ENCODE measurements at places on chromosomes 2 and 18. TPM values are rescaled to one million over a fixed set of nuclear protein-coding genes. Genes with fewer than 3 reads are reported as not detected.
A peak's percentile ranks its signal among the peaks of the same experiment; 100 is the strongest.

DNA sequence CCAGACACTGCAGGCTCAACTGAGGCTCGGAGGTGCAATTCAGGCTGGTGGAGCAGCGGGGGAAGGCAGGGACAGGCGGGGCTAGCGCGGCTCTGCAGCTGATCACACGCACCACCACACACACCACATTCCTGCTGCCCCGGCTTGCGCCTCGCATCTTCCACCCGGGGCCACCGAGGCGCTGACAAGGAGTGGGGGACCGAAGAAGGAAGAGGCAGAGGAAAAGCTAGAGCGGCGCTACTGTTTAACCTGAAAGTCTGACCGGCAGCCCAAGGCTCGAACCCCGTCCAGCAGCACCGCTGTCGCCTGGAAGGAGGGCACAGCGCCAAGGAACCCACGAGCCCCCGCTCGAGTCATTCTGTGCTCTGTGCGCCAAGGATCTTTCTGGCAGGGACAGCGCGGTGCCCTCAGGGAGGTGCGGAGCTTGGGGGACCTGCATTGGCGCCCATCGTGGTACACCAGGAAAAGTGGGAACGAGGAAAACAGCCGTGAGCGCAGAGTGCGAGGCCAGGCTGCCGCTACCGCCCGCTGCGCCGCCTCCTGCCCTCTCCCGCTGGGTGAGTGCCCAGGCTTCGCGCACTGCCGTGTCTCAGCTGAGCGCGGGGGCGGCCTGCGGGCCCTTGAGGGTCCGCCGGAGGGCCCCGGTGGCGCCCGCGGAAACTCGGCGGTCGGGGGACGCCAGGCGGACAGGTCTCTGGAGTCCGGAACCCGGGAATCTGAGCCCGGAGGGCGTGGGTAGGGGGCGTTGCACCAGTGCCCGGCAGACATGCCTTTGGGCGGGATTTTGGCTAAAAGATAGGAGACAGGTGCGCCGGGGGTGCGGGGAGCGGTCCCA, 860 bp upstream of the KCNJ3 start:
- H3K27ac ChIP-seq, result peak overlapping the region; percentile 90
- H3K4me1 ChIP-seq, result peaks cover 28% of the 10 kb centered on the region
- peak; percentile 41 for DNase-seq
- no peaks in the 10 kb centered on the region for H3K27me3 ChIP-seq
- peak overlapping the region; percentile 89 for H3K4me3 ChIP-seq

GRCh38 chr2:219493086-219493485, 5.6 kb upstream of the GMPPA start:
- H3K4me1 ChIP-seq, result no peaks in the 10 kb centered on the region
- H3K27me3 ChIP-seq, result peaks cover 68% of the 10 kb centered on the region
- H3K4me3 ChIP-seq, result no peak overlapping the region
- H3K27ac ChIP-seq, result no peak overlapping the region
- no peak for DNase-seq

Gene REG3A
- not detected for total RNA-seq

GRCh38 chr2:166803373-166804000, 84.8 kb upstream of the XIRP2 start:
- H3K4me3 ChIP-seq, result peak overlapping the region; percentile 5
- H3K27ac ChIP-seq, result peak overlapping the region; percentile 80
- no peaks in the 10 kb centered on the region for H3K27me3 ChIP-seq
- H3K4me1 ChIP-seq, result peaks cover 22% of the 10 kb centered on the region
